ENCODE measurements at places on chromosomes 6 and 20. TPM values are rescaled to one million over a fixed set of nuclear protein-coding genes. Genes with fewer than 3 reads are reported as not detected.

The CDH4 gene
- not detected for total RNA-seq

The DDO gene
- total RNA-seq, result not detected

The KHDC1 gene
- total RNA-seq, result 2.9 TPM

The HLA-DRA gene
- 242 TPM for total RNA-seq

The LST1 gene
- total RNA-seq, result 171 TPM

The DZANK1 gene
- 1.9 TPM for total RNA-seq

The STX11 gene
- 27.5 TPM for total RNA-seq

The FAM209B gene
- 2.7 TPM for total RNA-seq

The THBS2 gene
- not detected for total RNA-seq

The TRIM10 gene
- 0.37 TPM for total RNA-seq

The RAMACL gene
- 0.22 TPM for total RNA-seq

The SLC22A2 gene
- total RNA-seq, result not detected

The MYBL2 gene
- 78.2 TPM for total RNA-seq

All from T-helper 1 cell treated with Interleukin-12 subunit alpha and Interleukin-12 subunit beta and Interleukin-4 antibody, amounts not matched to agents 30 ng/mL and 1 ng/mL, for 36 hours (primary cell).